Endothelial cell of coronary artery (primary cell): ENCODE measurements at places on chromosomes 12 and 14. TPM values are rescaled to one million over a fixed set of nuclear protein-coding genes. Genes with fewer than 3 reads are reported as not detected.

SLC38A2 gene
- 283 and 481 TPM in 2 replicates for total RNA-seq

SYNJ2BP gene
- 15.4 and 15.5 TPM in 2 replicates for total RNA-seq

EPYC gene
- not detected in 2 replicates for total RNA-seq

TMEM179 gene
- total RNA-seq = under 0.01 TPM in 1 of 2 replicates, not detected in the other

LHX5 gene
- not detected in 2 replicates for total RNA-seq

TESPA1 gene
- total RNA-seq = not detected in 2 replicates

OR4Q2 gene
- total RNA-seq = not detected in 2 replicates

PSMA6 gene
- 246 and 312 TPM in 2 replicates for total RNA-seq

CLEC2D gene
- total RNA-seq = 0.99 and 1.1 TPM in 2 replicates

NANOG gene
- not detected in 2 replicates for total RNA-seq

OR6J1 gene
- total RNA-seq = not detected in 2 replicates

IKZF4 gene
- total RNA-seq = 0.38 and 0.45 TPM in 2 replicates

TAS2R14 gene
- total RNA-seq = 1.6 and 2.7 TPM in 2 replicates

CIDEB gene
- total RNA-seq = 1.4 and 2.8 TPM in 2 replicates

KIF21A gene
- 8.6 and 10.6 TPM in 2 replicates for total RNA-seq

CELA1 gene
- total RNA-seq = not detected in 2 replicates

LIN7A gene
- total RNA-seq = 0.18 and 2.7 TPM in 2 replicates

TOMM20L gene
- total RNA-seq = not detected in 2 replicates

PDZRN4 gene
- total RNA-seq = not detected in 2 replicates

ASCL1 gene
- not detected in 2 replicates for total RNA-seq

AGAP2 gene
- under 0.01 and 0.09 TPM in 2 replicates for total RNA-seq

TEX52 gene
- total RNA-seq = not detected in 2 replicates

CLEC4D gene
- not detected in 2 replicates for total RNA-seq

SIX6 gene
- not detected in 2 replicates for total RNA-seq

KLRC3 gene
- not detected in 2 replicates for total RNA-seq

KLRB1 gene
- not detected in 2 replicates for total RNA-seq

DHRS2 gene
- total RNA-seq = 0.09 TPM in 1 of 2 replicates, not detected in the other

KCNH3 gene
- total RNA-seq = under 0.01 and 0.09 TPM in 2 replicates

NTS gene
- not detected in 2 replicates for total RNA-seq

CFL2 gene
- total RNA-seq = 39.6 and 43.0 TPM in 2 replicates

CLEC4C gene
- not detected in 2 replicates for total RNA-seq

MIP gene
- total RNA-seq = not detected in 2 replicates

BAZ2A gene
- 13.9 and 28.0 TPM in 2 replicates for total RNA-seq

SLC22A17 gene
- total RNA-seq = 1.1 and 8.5 TPM in 2 replicates

IGFBP6 gene
- 16.0 and 109 TPM in 2 replicates for total RNA-seq

SLCO1B1 gene
- total RNA-seq = not detected in 2 replicates

RHEBL1 gene
- total RNA-seq = 0.94 and 2.1 TPM in 2 replicates

APOLD1 gene
- 3.0 and 6.4 TPM in 2 replicates for total RNA-seq

TMEM30B gene
- total RNA-seq = under 0.01 and 0.09 TPM in 2 replicates

SELPLG gene
- total RNA-seq = 0.27 and 0.38 TPM in 2 replicates

KRT78 gene
- not detected in 2 replicates for total RNA-seq

GPR84 gene
- under 0.01 TPM in 1 of 2 replicates, not detected in the other for total RNA-seq

AEBP2 gene
- 15.2 and 21.2 TPM in 2 replicates for total RNA-seq
